ENCODE measurements at places on chromosomes 16 and 17.

- DNase-seq, result no peak
These were observed 35.8 kb downstream of the CPPED1 start for GRCh38 chr16:12767897-12768296.

GRCh38 chr17:8488901-8489300 lies 53.2 kb downstream of the NDEL1 start:
- DNase-seq, result peak; percentile 93

DNA sequence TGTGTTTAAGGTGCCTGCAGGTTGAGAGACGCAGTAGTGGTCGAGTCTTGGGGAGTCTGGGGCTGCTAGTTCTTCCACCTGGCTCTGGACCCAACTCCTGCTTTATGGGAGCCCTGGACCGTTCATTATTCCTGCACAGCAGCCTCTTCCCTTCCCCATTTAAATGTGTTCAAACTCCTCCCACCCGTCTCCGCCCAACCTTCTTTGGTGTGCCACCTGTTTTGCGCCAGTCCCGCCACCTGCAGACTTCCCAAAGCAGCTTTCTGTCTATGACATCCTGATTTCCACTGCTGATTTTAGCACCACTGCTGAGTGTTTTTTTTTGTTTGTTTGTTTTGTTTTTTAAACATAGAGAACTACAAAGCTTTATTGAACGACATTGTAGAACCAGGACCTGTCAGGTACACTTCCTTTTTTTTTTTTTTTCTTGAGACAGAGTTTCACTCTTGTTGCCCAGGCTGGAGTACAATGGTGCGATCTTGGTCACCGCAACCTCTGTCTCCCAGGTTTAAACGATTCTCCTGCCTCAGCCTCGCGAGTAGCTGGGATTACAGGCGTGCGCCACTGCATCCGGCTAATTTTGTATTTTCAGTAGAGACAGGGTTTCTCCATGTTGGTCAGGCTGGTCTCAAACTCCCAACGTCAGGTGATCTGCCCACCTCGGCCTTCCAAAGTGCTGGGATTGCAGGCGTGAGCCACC lies 12.8 kb downstream of the ADORA2B start:
- DNase-seq, result no peak

DNA sequence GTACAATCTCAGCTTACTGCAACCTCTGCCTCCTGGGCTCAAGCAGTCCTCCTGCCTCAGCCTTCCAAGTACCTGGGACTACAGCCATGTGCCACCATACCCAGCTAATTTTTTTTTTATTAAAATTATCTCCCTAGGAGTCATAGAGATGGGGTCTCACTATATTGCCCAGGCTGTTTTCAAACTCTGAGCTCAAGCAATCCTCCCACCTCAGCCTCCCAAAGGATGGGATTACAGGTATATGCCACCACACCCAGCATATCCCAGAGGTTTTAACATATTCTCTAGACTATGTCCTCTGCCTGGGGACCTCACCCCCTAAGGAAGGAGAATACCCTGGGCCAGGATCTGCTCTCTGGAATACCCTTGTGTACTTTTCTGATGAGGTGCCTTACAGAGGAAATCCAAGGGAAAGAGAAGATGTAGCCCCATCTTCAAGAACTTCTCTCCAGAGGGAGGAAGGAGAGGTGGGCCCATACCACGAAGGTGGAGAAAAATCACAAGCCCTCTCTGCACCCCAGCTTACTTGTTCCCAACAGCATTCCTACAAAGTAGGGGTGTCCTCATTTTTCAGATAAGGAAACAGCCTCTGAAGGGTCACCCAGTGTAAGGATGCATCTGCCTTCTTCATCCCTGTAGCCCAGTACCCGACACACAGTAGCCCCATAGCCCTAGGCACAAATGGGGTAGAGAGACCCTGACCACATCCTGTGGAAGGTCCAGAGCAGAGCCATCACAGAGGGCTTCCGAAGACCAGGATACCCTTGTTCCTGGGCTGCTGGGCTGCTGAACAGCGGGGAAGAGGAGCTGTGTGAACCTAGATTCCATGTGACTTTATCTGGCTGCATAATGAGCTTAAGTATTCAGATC lies 151.6 kb downstream of the SOCS1 start:
- DNase-seq, result no peak

GRCh38 chr17:10547351-10547750 lies 2.1 kb downstream of the MYH2 start:
- peak; percentile 4 for DNase-seq

- DNase-seq, result no peak
These were observed 2.4 kb downstream of the TNRC6A start for GRCh38 chr16:24731722-24732419.

GRCh38 chr17:82242698-82242976 lies 13.8 kb downstream of the SLC16A3 start:
- DNase-seq, result no peak

DNA sequence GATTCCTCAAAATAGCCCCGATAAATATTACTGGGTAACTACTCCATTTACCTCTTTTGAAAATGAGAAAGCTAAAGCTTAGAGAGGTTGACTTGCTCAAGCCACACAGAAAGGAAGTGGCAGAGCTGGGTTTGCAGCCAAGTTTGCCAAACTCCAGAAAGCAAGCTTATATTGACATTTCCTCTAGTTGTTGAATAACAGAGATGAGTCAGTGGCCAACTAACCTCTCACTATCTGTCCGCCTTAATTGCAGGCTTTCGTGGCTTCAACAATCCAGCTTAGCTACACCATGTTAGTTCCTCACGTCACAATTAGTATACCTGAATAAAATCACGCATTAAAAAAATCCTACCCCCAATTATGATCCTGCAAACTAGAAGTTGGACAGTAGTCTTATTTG lies 151.7 kb downstream of the CNTNAP4 start:
- DNase-seq, result no peak

GRCh38 chr16:23318639-23319038 lies 16.5 kb downstream of the SCNN1B start:
- DNase-seq, result no peak

- DNase-seq, result peak; percentile 17
These were observed 296.7 kb upstream of the IRX5 start for GRCh38 chr16:54633943-54634362.

DNA sequence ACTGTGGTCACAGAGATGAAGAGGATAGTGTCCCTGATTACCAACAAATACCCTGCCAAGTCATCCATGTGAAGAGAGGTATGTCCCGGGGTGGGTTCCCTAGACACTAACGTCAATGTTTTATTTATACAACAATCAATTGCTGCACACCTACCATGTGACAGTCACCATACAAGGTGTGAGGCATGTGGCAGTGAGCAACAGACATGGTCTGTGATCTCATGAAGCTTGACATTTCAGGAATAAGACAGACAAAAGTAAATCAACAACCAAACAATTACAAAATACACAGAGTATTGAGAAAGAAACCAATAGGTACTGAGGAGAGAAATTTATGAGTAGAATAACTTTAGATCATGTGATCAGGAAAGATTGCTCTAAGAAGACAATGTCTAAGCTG lies 268.6 kb downstream of the MRTFB start:
- DNase-seq, result no peak

DNA sequence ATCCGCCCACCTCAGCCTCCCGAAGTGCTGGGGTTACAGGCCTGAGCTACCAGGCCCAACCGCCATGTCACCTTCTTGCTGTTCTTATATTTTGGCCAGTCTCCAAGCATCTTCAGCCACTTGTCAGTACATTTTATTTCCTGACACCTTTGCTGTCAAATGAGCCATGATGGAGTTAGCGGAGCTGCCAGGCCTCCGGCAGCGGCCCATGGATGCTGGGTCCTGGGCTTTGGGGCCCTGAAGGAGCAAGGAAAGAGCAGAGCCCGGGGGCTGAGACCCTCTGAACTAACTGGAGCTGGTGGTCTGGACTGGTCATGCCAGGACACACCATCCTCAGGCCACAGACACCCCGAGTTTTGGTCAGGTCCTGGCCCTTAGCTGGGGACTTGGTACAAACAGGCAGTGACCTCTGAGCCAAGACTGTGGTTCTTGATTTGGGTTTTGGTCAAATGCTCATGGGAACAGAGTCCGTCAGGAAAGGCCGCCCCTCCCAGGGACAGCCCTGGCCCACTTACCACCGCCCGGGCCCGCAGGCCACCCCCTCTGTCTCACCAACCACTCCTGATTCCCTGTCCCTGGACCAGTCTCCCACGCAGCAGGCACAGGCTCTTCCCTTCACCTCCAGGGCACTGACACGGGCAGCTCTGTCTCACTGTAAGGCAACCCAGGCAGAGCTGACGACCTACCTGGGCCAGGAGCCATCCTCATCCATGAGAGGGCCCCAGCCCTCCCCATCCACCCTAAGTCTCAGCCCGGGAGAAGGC lies 42.0 kb downstream of the TNFRSF13B start:
- DNase-seq, result no peak

GRCh38 chr16:63806794-63807506 lies 1314.9 kb downstream of the CDH11 start:
- no peak for DNase-seq

GRCh38 chr17:28370744-28371103 lies 617 bp upstream of the VTN start:
- no peak for DNase-seq

- DNase-seq, result no peak
These were observed 167.7 kb upstream of the WSCD1 start for GRCh38 chr17:5902181-5903140.

- DNase-seq, result no peak
These were observed 15.7 kb upstream of the XYLT2 start for GRCh38 chr17:50330151-50330775.

- peak; percentile 33 for DNase-seq
These were observed 199.9 kb downstream of the LGALS9B start for GRCh38 chr17:20267459-20267842.
